Stimulated activated CD8-positive, alpha-beta memory T cell treated with anti-CD3 and anti-CD28 coated beads, Interleukin-7, amount 100 ng/mL, for 48 hours (primary cell): ENCODE measurements at places on chromosomes 1 and 21.

DNA sequence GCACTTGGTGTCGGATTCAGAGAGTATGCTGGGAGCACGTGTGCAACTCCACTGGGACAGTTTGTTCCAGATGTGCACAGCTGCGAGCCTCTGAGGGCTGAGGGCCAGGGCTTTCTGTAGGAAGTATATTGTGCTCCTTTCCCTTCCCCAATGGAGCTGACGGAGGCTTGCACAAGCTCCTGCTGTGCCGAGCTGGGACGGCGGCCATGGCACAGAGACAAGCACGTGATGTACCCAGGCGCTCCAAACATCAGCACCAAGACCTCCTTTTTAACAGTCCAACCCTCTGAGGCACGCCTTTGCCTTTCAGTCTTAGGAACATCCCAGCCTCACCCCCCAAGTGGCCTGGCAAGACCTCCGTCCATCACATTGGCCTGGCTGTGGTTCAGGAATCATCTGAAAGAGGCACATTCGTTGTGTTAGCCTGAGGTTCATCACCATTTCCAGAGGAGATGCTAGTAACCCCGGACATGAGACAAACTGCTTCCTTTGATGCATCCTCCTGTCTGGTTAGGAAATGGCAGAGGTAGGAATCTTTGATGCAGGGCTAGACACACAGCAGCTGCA is 339.2 kb upstream of the KAZN start:
- no peak for DNase-seq

- no peak for DNase-seq
These were observed 238.4 kb downstream of the C1orf94 start for GRCh38 chr1:34415140-34415539.

GRCh38 chr21:42313501-42313969 is 1.7 kb downstream of the TFF3 start:
- no peak for DNase-seq

GRCh38 chr1:19892628-19893168 is 10.5 kb downstream of the OTUD3 start:
- DNase-seq = no peak

GRCh38 chr1:6075748-6076147 is 30.1 kb downstream of the KCNAB2 start:
- no peak for DNase-seq
